Kidney epithelial cell (primary cell): ENCODE measurements at places on chromosomes 5 and 9. TPM values are rescaled to one million over a fixed set of nuclear protein-coding genes. Genes with fewer than 3 reads are reported as not detected.

The ENTPD2 gene
- total RNA-seq = 0.21 TPM in 1 of 2 replicates, not detected in the other

DNA sequence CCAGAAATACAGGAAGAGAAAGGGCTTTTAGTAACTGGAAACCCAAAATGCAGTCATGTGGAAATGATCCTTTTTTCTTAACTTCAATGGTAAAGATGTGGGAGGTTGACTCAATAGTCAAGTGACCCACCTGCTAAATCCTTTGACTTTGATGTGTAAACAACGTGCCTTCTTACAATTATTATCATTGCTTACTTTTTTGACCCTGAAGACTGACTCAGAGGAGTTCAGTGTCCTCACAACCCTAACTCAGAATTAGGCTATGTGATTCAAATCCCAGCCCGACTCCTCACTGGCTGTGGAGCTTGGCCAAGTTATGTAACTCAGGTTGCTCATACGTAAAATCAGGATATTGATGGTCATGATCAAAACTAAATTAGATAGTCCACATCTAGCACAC lies 27.9 kb downstream of the ANXA1 start:
- DNase-seq = peak; percentile 82

DNA sequence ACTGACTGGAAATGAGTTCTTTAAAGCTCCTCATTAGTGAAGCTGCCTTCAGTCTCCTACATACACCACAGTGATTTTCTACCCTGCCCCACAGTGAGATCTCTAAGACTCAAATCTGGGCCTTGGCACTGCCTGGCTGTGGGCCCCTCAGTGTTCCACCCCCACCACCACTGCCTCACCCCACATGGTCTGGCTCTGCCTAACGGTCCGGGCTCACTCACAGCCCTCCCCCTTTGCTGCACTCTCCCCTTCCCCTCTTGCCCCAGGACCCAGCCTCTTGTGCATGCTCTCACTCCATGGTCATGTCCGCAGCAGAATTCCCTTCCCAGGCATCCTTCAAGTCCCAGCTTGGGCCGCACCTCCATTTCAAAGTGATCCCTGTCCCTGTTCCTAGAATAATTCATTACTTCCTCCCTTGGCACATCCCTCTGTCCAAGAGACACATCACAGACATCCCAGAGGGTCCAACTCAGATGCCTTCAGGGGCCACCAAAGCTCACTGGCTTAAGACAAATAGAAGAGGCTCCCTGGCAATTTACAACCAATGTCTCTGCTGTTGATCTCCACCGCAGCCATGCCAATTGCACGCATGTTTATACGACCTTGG lies 56.7 kb downstream of the HRH2 start:
- no peak for DNase-seq

GRCh38 chr5:143985832-143986515 lies 174.0 kb downstream of the HMHB1 start:
- DNase-seq = no peak

DNA sequence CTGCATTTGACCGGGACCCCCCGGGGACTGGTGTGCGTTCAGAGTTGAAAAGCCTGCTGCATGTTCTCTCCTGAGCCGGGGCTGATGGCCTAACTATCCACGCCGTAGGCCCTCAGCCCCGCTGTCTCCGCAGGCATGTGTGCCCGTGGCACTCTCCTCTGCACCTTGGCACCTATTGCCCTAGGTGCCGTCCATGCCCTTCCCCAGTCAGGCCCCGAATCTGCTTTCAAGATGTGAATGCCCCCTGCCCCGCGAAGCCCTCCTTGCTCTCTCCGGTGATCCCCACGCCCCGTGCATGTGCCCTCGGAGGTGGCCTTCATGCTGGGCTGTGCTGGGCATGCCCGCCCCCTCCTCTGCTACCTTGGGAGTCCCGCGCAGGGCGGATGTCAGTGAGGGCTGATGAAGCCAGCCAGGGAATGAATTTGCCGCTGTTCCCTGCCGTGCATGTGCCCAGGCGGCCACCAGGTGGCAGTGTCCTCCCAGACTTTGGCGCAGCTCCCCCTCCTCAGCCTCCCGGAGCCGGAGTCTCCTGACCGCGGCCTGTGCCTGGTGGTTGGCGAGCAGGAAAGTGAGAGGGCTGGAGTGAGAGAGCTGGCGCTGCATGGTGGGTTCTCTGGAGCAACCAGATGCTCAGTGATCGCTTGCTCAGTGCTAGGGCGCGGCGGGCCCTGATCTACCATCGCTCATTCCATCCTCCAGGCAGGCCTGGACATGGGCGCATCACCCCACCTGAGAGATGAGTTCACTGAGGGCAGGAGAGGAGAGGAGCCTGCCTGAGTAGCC lies 112.9 kb upstream of the LMX1B start:
- peak; percentile 7 for DNase-seq

GRCh38 chr9:37988041-37988440 lies 81.0 kb downstream of the SHB start:
- no peak for DNase-seq

DNA sequence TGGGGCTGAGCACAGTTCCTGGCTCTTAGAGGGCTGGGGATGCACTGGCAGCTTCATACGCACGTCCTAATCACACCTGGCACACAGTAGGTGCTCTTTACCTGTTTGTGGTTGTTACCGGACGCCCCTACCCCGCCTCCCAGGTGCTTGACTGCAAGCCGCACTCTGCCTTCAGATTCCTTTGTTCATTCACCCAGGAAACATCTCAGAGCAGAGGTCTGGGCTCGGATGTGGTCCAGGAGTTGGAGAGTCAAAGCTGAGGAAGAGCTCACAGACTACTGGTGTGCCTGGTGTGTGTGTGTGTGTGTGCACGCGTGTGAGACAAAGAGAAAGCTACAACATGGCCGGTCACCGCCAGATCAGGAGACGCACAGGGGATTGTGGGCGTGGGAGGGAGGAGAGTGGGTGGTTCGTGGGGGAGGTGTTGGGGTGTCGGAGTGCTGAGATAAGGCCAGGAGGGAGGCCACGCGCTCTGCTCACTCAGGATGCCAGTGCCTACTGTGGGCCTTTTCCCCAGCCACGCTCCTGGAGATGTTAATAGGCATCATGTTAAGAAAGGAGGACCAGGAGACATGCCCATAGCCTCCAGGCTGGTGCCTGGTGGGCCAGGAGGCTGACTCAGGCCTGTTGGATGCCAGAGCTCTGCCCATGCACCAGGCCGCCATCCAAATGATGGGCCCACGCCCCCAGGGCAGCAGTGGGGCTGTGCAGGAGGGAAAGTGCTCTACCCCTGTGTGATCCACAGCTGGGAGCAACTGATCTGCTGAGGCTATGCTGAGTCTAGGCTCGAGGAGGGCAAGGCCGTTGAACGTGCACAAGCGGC lies 39.9 kb downstream of the CRB2 start:
- no peak for DNase-seq

DNA sequence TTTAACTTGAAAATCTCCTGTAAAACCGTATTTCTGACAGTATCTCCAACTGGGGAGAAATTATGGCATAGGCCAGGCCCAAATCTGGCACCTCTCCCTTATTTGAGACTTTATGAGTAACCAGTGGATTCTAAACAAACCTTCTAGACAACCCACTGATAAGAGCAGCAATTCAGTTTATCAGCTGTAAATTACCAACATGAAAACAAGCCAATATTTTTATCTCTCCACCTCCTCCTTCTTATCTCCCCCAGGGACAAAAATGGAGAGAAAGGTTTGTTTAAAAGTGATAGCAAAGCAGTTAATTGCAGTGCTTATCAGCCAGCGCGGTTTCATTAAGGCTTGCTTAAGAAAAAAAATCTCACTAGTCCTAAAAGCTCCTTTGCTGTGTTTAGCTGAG lies 53.8 kb downstream of the KCNV2 start:
- DNase-seq = no peak
